ENCODE measurements at places on chromosomes 11 and 22. TPM values are rescaled to one million over a fixed set of nuclear protein-coding genes. Genes with fewer than 3 reads are reported as not detected.

The FAM83F gene
- 22.1 TPM for total RNA-seq

The CAPRIN1 gene
- total RNA-seq = 97.9 TPM

The FAM111B gene
- under 0.01 TPM for total RNA-seq

- no peak for DNase-seq
These were observed 310.2 kb downstream of the DLG2 start for GRCh38 chr11:85316967-85317366.

GRCh38 chr22:23067691-23068090, 2.6 kb upstream of the GNAZ start:
- DNase-seq = no peak

DNA sequence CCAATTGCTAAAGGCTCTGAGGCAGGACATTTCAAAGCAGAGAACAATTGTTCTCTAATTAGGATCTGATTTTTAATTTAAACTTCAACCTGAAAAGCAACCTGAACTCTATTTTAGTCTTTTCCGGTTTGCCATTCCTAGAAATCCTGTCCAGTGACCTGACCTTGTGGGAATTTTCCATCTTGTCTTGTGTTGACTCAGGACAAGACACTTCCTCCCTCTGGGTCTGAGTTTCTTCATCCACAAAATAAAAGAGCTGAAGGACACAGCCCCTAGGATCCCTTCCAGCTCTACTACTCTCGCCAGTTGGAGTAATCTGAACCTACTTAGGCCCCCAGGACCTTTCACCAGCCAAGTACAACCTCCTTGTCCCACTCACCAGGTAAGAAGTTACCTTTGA, 66.5 kb upstream of the POU2AF1 start:
- DNase-seq = no peak

DNA sequence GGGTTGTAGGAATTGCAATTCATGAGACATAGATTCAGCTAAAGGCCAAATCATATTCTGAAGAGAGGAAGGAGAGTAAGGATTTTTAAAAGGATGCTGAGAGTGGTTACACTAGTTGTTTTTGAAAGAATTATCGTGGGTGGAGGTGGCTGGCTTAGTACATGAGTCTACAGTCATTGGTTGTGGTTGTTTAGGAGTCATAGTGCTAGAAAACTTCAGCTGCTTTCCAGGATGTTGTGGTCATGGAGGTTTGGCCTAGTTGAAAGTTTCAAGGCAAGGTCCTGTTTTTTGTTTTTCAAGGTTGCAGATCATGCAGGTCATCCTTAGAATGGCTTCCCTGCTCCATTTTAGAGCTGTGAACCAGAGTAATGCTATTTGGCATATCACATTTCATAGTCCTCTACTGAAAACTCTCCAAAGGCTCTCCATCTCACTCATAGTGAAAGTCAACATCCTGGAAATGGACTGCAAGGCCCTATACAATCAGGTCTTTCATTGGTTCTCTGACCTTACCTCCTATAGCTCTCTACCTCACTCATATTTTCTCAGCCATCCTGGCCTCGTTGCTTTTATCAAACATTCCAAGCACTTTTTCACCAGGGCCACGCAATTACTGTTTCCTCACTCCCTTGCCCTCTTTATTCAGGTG, 26.1 kb upstream of the ZBTB44 start:
- DNase-seq = no peak

DNA sequence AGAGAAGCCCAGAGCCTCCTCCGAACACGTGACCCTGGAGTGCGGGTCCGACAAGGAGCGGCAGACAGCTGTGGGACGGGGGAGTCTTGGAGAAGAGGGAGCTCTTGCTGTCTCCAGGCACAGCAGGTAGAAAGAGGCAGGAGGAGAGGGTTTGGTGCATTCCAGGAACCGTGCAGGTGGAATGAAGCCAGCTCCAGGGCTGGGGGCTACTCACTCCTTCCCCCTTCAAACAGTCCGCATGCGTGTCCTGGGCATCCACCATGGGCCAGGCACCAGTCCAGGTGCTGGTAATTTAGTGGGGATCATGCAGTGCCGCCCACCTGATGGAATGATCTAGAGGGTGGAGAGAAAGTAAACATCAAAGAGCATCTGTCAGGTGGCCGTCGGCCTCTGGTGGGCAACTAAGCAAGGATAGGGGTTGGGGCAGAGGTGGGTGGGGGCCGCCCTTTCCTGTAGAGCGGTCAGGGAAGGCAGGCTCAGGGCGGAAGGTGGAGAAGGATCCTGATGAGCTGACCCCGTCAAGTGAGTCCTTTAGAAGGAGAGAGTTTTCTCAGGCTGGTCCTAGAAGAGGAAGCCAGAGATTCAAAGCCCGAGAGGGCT, 850.0 kb downstream of the TBC1D22A start:
- DNase-seq = no peak

GRCh38 chr11:45921561-45922424, 663 bp upstream of the LARGE2 start:
- DNase-seq = no peak

Measured in bronchial epithelial cell (primary cell).